ENCODE measurements at places on chromosomes 16 and 17. TPM values are rescaled to one million over a fixed set of nuclear protein-coding genes. Genes with fewer than 3 reads are reported as not detected.
A peak's percentile ranks its signal among the peaks of the same experiment; 100 is the strongest.

Gene CES5A
- not detected for total RNA-seq

Gene KRTAP1-5
- not detected for total RNA-seq

GRCh38 chr16:75258807-75259141 is 7.3 kb upstream of the BCAR1 start:
- DNase-seq: no peak

- DNase-seq: no peak
These were observed 20.0 kb upstream of the TBX2 start for GRCh38 chr17:61379457-61380216.

GRCh38 chr17:47253541-47254402 is at the start of gene ITGB3:
ITGB3 (plus strand) TSS chr17:47253827; CDS start chr17:47253862, 35 bp downstream.
- DNase-seq: peak; percentile 74

DNA sequence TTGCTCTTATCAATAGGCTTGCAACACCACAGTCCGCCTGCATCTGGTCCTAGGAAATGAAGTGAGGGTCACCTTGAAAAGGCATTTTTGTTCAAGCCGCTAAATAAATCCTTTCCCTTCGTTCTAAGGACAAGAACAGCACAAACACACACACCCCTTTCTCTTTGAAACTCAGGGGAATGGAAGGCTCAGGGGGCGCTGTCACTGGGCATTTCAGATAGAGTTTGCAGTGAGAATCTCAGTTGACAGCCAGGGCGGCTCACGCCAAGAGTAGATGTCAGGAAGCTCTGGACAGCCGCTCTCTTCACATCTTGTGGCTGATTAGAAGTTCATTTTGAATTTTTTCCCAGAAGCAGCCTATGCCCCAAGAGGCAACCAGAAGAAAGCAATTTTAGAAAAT is 39.8 kb downstream of the ABAT start:
- DNase-seq: no peak

Measured in activated CD4-positive, alpha-beta memory T cell treated with anti-CD3 and anti-CD28 coated beads for 36 hours (primary cell).